Anterior cingulate cortex (tissue), 58 donors: ENCODE measurements at places on chromosomes 6 and 20.

DNA sequence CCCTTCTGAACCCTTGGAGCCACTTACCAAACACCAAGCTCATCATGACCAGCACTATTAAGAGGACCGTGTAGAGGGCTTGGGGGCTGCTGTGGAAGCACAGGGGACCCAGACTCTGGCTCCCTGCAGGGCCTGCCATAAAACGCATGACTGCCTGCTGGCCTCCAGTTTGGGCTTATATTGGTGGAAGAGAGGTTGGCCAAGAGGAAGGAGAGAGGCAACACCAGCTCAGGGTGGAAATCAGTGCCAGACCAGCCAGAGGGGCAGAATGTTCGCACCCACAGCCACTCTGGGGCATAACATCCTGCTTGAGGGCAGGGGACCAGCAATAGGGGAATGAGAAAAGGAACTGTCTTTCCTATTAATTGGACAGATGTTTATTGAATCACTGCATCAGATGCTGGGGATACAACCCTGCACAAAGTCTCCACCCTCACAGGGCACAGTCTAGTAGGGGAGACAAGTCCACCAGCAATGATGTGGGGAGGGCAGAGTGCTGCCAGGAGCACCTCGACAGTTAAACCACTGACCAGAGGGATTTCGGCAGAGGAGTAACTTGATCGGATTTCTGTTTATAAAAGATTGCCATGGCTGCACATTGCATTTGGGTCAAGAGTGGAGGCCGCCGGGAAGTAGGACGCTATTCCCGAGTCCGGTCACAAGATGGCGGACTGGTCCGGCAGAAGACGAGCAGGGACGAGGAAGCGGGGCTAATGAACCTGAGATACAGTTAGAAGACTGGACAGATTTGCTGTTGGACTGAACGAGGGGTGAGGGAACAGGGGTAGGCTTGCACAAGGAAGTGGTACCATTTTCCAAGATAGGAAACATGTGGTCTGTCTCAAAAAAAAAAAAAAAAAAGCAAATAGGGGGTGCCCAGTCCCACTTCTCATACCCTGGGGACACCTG, at the start of gene LY6G5C:
LY6G5C (minus strand) TSS at position 842 of the 909 bp plus-strand sequence; CDS start at position 148, 694 bp downstream.
- peak; percentile 29 for DNase-seq

DNA sequence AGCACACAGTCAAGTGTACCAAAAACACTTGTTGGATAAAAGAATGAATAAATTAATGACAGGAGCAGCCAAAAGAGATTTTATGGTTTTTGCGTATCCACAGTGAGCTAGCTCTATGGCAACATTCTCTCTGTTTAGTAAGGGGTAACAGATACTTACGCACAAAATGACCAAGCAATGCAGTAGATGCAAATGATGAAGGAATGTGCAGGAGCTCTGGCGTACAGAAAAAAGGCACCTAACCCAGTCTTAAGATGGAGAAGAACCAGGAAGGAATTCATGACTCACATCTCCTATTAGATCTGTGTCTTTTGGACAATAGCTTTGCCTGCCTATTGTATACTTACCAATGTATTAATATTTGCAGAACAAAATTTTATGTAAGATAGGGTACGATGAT, 191.9 kb upstream of the PREP start:
- DNase-seq, result no peak

GRCh38 chr6:130896249-130896648, 69.0 kb downstream of the SMLR1 start:
- no peak for DNase-seq

- no peak for DNase-seq
Measured at GRCh38 chr6:147060636-147061035, 143.6 kb upstream of the STXBP5 start.
